ENCODE measurements at places on chromosomes 7 and 10. TPM values are rescaled to one million over a fixed set of nuclear protein-coding genes. Genes with fewer than 3 reads are reported as not detected.

DNA sequence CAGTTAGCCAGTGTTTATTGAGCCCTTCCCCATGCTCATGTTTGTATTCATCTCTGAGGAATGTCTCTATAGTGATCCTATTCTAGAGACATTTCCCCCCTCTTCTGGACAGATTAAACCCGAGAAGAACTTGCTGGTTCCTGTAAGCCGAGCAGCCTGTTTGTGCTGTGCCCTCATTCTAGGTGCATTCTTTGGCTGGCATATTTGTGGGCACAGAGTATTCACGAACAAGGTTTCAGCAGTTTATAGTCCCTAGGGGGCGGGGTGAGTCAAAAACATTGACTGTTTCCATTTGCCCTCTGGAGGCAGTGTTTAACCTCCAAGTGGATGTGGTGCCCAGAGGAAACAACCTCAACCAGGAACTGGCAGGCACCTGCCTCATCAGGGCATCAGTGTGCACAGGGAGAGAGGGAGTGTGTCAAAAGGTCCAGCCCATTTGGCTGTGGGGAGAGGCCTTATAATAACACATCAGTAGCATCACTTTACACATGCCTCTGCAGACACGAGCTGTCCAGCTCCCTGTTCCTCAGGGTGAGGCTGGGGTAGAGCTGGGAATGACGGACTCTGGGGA, 273.3 kb upstream of the LRGUK start:
- peak; percentile 20 for DNase-seq

- no peak for DNase-seq
Observed at GRCh38 chr10:124831116-124831515, 29.5 kb downstream of the ABRAXAS2 start.

GRCh38 chr10:88528806-88529570, 54.1 kb downstream of the RNLS start:
- no peak for DNase-seq

The FAM25G gene
- not detected for total RNA-seq

The PRPF18 gene
- total RNA-seq, result 23.0 TPM

The PRTFDC1 gene
- total RNA-seq, result 3.8 TPM

DNA sequence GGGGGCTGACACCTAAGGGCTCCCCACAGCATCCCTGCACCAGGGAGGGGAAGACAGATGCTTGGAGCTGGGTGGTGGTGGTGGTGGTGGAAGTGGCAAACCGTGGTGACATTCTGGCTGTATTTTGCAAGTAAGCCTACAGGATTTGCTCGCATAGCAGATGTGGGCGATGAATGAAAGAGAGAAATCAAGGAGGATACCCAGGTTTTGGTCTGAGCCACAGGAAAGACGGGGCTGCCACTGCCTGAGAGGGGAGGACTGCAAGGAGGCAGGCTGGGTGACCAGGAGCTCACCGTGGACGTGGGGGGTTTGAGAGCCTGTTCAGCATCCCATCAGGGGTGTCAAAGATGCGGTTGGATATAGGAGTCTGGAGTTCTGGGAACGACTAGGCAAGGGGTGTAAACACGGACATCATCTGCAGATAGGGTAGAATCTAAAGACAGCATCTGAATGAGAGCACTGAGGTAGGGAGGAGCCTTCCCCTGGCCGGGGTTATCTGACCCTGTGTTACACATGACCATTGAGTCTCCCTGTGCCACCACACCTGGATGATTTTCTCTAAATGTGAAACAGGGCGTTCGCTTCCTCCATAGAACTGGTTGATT, 49.7 kb downstream of the TSPAN15 start:
- no peak for DNase-seq

The FZD1 gene
- 34.8 TPM for total RNA-seq

DNA sequence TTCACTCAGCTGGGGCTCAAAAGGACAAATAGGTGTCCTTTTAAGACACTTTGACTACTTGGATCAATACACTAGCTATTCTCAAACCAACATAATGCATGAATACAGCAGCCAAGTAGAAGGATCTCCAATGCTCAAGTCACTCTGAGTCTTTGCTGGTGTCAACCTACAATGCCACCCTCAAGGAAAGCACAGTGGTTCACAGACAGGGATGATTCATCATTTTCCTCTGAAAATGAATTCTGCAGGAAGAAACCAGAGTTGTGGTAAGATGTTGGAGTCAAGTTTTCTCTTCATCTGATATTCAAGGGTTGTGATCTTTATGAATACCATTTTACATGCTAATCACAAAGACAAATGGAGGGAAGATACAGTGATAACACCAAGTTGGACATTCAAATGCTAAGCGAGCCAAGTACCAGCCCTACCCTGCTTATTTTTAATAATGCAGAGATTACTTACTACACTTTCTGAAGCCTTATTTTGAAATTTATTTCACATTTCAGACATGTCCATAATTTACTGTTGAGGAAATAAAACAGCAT, 143.1 kb upstream of the FGFR2 start:
- DNase-seq, result no peak

DNA sequence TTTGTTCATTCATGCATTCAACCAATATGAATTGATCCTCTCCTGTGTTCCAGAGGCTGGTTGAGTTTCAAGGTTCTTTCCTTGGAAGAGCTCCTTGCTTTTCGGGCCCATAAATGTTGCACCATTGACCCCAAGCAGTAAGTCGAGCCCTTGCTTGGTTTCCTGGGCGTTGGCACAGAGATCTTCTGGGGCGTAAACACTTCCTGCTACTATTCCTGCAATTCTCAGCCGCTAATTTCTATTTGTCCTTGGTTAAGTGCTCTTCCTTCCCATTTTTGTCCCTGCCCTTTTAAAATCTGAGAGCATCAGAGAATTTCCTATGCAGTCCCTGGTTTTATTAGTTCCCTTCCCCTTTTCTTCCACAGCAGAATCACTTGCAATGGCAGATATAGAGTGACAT, 44.1 kb upstream of the ADRB1 start:
- DNase-seq, result no peak

Data from kidney (tissue), 22 donors.